ENCODE measurements at places on chromosomes 2 and 18.

GRCh38 chr2:6780765-6781274 is 84.9 kb downstream of the CMPK2 start:
- DNase-seq: no peak

DNA sequence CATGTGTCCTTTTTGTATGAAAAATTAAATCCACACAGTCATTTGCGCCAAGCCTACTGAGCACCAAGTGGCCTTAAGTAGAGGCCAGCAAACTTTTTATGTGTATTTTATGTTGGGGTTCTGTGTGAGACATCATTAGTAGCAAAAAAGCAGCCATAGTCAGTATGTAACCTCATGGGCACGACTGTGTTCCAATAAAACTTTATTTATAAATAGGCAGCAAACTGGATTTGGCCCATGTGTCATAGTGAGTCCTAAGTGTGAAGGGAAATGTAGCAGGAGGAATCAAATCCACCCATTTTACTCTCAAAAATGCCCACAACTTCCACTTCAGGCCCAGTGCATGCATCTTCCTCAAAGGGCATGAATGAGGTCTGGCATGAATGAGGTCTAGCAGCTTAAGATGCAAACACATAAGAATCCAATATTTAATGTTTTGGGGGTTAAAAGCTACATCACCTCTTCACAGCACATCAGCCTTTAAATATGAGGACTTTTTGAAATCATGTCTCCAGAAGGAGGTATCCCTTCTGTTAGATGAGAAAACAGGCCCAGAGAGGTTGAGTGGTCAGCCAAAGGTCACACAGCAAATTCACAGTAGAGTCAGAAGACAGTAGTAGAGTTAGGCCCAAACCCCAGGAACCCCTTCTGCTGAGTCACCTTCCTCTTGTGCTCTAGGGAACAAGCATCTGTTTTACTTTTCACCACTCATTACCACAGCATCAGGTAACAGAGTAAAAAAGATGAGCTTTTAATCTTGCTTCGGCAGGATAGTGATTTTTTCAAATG is 45.6 kb downstream of the MREG start:
- no peak for DNase-seq

- no peak for DNase-seq
Observed at GRCh38 chr2:126761256-126761980, 105.5 kb downstream of the GYPC start.

DNA sequence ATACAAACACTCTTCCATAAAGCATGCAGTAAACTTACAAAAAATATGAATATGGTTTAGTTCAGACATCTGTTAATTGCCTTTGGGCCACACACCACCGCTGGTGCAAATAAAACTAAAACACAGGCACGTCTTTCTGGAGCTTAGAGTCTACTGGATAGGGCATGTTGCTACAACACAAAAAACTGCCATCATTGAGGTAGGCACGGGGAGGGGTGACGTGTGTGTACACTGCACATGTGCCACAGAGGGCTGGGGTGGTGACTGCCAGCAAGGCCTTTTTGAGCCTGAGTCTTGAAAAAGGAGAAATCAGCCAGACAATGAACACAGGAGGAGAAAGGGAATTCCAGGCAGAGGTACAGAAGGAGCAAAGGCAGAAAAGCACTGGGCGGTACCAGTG is 5.1 kb downstream of the SERPINE2 start:
- DNase-seq: no peak

DNA sequence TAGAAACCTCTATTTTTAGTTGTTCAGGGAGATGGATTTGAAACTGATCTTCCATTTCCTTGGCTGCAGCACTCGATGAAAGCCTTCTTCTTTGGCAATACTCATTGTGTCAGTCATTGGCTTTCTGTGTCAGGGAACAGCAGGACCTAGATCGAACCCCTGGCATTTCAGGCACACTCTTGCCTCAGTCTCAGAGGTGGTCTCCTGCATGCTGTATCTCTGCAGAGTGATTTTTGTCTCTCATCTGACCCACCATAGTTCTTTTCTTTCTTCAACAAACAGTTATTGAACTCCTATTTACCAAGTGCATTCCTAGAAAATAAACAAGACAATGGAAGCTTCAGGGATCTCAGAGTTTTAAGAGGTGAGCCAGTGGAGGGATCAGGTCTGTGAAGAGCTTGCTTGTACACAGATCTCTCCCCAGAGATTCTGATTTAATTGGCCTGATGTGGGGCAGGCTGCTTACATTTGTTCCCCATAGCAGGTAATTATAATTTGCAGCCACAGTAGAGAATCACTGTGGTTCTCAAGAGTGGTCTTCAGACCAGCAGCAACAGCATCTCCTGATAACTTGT is 473.1 kb upstream of the TCF4 start:
- no peak for DNase-seq

DNA sequence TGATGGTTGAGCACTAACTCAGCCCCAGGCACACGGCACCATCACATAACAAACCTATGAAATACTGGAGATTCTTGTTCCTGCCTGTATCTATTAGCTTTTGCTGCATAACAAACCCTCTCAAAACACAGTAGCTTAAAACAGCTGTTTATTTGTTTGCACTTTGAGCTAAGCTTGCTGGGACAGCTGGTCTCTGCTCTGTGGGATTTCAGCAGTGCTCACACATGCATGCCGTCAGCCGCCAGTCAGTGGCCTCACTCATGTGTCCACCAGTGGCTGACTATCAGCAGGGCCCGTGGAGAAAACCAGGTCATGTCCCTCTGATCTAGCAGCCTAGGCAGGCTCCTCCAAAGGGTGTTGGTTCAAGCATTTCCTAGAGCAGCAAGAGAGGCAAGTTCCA is 52.8 kb upstream of the RAB12 start:
- DNase-seq: no peak

DNA sequence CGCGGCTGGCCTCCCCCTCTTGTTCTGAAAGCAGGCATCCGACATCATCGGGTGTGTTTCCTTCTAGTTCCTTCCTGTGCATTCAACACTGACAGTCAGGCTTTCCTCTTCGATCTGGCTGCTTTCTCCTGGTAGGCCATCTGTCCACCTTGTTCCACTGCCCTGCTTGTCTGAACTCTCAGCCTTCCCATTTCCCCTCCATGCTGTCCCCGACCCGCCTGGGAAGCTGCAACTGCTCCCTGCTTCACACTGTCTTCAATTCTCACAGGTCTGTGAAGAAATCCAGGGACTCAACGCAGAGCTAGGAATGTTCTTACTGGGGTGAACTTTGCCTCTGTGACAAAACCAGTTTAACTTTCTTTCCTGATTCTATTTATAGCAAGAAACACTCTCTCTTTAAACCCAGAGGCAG is 43.0 kb downstream of the KIF3C start:
- no peak for DNase-seq

- DNase-seq: no peak
Observed at GRCh38 chr2:88283886-88284592, 113.9 kb downstream of the THNSL2 start.

DNA sequence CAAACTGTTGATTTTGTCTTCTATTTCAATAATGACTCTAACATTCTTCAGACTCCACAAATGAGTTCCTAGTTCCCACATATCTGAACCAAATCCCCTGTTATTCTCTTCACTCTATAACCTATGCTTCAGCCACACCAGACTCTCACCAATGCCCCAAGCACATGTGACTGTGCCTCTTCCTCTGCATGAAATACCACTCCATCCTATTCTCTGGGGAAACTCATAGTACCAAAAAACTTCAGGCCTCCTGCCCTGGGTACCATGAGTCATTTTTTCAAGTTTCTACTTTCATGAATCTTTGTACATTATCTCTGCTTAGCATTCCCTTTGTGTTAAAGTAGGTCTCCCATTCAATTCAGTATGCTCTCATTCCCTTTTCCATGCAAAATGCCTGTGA is 353.2 kb downstream of the ZEB2 start:
- no peak for DNase-seq

GRCh38 chr2:163692611-163693482 is 43.0 kb downstream of the FIGN start:
- no peak for DNase-seq

DNA sequence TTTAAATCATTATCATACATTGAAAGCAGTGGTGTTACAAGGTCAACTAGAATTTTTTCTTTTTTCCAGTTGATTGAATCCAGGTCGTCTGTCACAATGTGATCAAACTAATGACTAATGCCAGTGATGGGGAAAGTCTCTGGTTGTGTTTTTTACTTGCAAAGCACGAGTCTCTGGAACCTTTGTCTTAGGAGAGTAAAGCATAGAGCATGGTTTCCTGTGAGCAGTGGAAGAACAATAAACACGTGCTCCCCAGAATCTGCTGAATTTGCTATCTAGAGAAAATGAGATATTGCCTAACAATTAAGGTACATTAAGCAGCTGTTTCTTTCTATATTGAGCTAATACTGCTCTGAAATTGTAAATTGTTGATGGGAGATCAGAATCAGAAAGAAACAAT is 1332.4 kb upstream of the TMEFF2 start:
- DNase-seq: no peak

DNA sequence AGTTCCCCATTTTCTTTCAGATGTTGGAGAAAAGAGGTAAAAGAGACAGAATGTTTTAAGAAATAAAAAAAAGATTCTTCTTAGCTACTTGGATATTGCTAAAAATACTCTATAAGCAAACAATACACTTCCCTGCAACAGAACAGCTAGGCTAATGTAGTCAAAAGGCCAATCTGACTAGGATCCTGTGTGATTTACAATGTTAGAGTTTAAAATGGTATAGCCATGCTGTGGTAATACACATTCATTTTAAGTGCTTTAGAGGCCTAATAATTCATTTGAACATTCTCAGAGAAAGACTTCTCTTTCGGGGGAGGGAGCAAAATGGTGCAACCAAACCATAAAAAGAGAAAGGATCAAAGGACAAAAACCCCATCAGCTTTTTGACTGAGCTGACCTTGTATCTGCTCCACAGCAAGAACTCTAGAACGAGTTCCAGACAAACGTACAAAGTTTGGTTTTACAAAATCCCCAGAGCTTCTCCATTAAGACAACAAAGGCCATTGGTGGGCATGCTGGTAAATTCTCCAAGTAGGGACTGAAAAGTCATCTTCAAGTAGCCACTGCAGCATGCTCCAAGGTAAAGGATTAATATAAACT is 200.2 kb downstream of the STK39 start:
- no peak for DNase-seq

DNA sequence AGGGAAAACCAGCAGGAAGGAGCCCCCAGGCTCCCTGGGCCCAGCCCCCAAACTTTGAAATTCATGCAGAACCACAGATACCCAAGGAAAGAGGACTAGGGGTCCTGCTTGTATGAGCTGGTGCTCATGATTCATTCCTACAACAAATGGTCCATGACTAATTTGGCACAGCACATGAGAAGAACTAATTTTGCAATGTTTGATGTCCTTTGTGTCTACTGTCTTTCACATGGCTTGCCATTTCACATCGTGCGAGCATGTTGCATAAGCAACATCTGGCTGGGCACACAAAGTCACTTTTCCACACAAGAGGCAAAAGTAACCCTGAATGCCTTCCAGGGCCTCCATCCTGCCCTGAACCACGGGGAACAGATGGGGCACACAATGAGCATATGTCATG is 149.6 kb upstream of the APCDD1 start:
- no peak for DNase-seq

- no peak for DNase-seq
Observed at GRCh38 chr18:79834834-79835233, 37.1 kb downstream of the KCNG2 start.

DNA sequence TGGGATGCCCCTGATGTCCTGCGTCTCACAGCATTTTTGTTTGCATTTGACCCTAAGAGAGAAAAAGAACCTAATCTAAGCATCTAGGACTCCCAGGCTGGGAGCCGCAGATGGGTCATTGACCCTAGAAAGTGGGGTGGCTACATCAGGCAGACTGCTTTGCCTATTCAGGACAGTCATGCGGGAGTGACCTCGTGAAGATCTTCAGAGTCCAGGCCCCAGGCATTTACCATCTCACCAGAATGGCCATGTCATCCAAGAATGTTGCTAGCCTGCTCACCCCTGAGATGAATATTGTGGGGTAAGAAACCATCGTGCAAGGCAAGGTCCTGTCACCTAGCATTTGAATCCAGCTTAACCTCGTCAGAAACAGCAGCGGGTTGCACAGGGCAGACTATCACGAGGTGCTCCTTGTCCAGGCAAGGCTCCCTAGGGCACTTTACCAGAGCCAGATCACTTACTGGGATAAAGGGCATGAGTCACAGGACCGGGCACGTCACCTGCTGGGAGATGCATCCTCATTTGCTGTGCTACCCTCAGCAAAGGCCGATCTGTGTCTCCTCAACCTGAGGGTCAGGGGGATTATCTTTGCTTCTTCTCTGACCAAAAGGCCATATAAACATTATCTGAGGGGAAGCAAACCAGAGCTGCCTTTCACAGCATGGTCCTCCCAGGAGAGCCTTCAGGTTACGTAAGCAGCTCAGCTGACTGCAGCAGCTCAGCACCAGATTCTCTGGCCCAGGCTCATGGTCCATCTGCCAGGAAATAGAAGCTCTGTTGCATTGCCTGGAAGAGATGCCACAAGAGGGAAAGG is 162.3 kb downstream of the ACKR3 start:
- no peak for DNase-seq

DNA sequence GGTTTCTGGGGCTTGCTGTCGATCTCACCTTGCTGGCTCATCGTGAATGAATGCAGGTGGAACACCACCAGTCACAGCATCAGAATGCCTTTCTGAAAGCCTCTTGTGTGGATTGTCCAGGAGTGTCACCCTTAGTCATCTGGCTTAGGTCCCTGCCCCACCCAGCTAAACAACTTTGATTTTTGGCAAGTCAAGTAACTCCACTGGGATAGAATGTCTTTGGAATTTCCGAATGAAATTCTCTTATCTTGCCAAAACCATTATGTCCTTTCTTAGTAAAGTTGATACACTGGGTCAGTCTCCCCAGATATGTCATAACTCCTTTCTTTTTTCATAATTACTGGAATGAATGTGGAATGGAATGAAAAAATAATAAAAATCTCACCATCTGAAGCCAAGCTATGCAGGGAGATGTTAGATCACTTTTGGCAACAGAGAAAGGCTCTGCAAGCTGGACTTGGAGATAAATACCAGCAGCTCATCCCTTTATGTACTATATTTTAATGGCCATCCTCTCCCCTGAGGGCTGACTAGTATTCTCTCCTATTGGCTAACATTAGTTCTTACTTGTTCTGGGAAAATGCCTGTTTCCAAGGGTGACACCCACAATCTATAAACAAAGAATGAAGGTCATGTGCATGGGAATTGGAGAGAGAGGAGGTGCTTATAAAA is 35.4 kb downstream of the INSIG2 start:
- no peak for DNase-seq

DNA sequence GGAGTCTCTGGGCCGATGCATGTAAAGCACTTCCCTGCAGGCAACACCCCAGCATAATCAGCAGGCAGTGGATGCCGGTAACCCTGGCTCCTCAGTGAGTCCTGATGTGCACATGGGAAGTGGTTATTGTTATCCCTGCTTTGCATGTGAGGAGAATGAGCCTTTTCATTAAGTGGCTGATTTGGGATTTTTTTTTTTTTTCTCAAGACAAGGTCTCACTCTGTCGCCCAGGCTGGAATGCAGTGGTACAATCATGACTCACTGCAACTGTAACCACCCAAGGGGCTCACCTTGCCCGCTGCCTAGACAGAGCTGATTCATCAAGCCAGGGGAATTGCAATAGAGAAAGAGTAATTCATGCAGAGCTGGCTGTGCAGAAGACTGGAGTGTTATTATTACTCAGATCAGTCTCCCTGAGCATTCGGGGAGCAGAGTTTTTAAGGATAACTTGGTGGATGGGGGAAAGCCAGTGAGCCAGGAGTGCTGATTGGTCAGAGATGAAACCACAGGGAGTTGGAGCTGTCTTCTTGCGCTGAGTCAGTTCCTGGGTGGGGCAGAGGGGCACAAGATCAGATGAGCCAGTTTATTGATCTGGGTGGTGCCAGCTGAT is 95.4 kb downstream of the SOCS6 start:
- DNase-seq: no peak
